Left colon (tissue), 2 donors: ENCODE measurements at places on chromosomes 2 and 18.

GRCh38 chr2:207040696-207041095, 101.4 kb downstream of the CPO start:
- DNase-seq, result no peak

- DNase-seq, result no peak
These were observed 8.2 kb downstream of the STK36 start for GRCh38 chr2:218680061-218680460.

- DNase-seq, result no peak
These were observed 221.9 kb upstream of the CELF4 start for GRCh38 chr18:37787452-37787851.

- no peak for DNase-seq
These were observed 179.8 kb upstream of the EPAS1 start for GRCh38 chr2:46117379-46117778.

DNA sequence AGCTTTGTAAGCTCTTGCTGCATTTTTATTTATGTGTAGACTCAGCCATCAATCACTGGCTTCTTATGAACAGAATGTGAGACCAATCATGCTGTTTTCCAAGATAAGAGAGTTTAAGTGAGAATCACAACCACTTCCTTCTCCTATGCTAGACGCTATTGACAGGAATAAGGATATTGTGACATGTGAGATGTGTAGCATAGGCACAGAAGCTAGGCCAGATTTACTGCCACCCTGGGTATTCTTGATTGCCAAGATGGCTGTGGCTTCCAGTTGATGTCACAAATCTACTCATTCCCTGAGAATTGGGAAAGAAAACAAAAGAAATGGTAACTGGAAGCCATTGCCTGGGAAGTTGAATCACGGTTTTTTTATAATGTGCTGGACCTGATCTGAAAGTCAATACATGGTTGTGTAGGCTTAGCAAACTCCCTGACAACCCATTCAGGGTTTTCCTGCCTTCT, 49.9 kb downstream of the RAB27B start:
- DNase-seq, result no peak

DNA sequence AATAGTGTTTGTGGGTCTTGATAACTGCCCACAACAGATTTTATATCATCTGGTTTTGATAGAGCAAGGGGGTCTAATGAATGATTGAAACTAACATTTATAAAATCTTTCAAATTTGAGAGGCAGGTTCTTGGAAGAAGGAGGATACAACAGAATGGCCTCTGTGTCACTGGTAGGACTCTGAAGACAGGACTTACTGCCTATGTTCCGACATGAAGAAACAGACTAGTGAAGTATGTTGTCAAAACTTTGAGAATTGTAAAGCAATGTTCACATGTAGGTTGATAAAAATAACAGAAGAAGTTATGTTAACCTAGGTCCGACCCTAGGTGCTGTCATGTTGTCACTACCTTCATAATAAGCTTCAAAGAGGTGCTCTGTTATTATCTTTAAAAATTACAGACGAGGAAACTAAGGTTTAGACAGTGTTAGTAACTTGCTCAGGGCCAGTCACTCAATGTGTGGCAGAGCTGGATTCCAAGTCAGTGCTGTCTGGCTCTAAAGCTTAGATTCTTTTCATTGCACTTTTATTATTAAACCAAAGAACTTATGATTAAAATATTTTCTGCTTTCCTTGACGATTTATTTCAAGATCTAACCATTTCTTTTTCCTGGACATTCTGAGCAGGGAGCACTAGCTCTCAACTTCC, 146.2 kb downstream of the RPIA start:
- no peak for DNase-seq

GRCh38 chr2:71856773-71857525, 290.7 kb downstream of the CYP26B1 start:
- no peak for DNase-seq
